ENCODE measurements at places on chromosomes 1 and 21.

DNA sequence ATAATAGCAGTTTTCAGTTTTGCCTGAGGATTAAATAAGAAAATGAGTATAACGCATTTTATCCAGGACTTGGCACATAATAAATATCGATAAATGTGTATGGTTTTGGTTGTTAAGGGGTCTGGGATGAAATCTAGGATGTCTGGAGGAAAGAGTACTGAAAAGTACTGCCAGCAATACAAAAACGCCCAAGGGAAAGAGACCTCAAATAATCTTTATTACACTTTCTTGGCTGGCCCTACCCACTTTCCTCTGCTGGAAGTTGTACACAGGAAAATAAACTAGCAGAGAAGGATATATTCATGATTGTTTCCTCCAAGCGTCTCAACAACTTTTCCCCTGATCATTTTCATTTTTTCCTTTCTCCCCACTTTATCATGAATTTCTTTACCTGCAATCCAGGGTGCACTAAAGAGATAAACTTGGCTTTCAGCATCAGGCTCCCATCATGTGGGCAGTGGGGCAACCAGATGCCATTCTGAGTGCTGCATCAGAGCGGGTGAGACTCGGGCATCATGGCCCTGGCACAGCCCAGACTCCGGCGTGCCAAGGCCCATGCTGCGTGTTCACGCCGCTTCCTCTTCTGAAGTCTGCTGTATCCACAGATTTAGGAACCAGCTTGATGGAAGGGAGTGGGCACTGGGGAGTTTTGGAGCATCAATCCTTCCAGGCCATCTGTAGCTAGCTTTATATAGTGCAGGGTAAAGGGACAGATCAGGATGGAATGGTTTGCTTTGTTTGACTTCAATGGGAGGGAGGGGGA lies 35.8 kb upstream of the PLXNA2 start:
- DNase-seq: no peak

DNA sequence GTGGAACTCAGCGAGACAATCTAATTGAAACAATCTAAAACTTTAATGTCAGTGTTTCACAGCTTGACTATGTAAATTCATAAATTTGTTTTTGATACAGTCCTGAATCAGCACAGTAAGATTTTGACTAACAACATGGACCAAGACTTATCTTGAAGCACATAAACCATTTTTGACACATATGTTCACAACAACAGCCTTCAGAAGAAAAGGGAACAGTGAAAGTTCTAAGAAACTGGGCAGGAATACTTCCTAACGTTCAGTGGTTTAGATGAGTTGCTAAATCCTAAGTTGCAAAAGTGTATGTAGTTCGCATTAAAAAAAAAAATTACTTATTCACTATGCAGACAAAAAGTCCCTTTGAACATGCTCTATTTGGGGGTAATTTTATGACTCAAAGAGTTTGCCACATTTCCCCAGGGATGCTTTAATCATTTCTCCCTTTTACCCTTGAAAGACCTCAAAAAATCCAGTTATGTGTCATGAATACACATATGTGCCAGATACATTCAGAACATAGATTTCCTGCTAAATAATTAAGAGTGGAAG lies 120.2 kb downstream of the MRPL39 start:
- DNase-seq: no peak

GRCh38 chr1:169517558-169518186 lies 31.9 kb upstream of the SLC19A2 start:
- no peak for DNase-seq

DNA sequence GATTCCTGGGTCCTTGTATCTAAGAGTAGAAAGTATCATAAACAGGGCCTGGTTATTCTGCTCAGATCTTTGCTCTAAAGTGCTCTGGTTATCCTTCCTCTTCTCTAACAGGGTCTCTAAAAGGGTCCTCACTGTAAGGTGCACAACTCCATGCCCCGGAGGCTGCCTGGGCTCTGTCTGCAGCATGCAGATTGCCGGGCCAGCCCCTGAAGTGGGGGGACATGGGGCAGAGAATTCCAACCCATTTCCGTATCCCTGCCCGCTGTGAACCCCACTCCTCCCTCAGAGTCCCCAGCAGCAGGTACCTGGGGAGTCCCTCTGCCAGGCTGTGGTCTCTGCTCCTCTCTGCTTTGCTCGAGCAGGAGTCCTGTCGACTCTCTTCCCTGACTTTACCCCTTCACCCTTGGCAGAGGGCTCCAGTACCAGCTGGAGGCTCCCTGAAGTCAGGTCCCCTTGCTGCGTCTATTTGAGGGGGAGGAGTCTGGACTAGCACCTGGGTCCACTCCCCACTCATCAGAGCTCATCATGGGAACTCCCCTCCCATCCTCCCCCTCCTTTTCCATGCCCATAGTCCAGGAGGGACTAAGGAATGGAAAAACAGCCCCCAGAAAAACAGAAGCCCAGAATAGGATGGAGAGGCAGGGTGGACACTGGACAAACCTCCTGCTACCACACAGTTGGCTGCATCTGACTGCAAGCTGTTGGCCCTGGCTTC lies 12.1 kb downstream of the BLACAT1 start:
- DNase-seq: no peak

GRCh38 chr1:37471345-37472231 lies 2.8 kb upstream of the ZC3H12A start:
- peak; percentile 78 for DNase-seq

DNA sequence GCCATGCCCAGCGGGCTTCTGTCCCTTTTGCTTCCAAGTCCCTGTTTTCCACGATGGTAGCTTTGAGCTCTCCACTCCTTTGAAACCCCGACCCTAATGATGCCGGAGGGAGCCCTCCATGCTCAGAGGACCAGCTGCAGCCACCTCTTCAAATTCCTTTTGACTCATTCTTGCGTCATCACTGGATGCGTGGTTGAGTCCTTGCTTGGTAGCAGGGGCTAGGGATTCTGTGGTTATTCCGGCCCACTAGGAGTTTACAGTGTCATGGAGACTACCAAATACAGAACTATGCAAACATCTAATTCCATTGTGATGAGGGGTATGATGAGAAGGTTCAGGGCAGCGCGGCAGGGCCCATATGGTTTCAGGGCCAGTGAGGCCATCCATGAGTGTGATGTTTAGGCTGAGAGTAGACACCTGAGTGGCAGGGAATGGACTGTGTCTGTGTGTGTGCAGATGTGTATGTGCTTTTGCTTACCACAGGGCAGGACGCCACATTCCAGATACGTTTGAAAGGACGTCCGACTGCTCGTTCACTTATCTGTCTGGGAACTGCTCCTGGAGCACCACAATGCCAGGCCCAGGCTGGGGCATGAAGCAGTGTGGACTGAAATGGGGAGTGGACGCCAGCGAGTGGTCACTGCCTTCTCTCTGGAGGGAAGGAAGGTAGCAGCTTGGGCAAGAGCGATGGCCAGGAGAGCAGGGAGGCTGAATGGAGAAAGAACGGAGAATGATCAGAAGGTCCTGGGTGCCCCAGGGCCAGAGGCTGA lies 30.4 kb upstream of the ZBTB21 start:
- peak; percentile 92 for DNase-seq

- DNase-seq: no peak
Observed at GRCh38 chr1:16012590-16013219, 5.1 kb downstream of the HSPB7 start.

- DNase-seq: no peak
Observed at GRCh38 chr1:9715536-9716226, 64.2 kb downstream of the PIK3CD start.

DNA sequence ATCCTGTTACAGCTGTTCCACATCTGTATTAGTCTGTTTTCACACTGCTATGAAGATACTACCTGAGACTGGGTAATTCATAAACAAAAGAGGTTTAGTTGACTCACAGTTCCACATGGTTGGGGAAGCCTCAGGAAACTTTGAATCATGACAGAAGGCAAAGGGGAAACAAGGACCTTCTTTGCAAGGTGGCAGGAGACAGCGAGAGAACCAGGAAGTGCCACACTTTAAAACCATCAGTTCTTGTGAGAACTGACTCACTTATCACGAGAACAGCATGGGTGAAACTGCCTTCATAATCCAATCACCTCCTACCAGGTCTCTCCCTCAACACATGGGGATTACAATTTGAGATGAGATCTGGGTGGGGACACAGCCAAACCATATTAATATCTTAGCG lies 110.3 kb upstream of the TRABD2B start:
- DNase-seq: no peak
